Ovary (tissue), 10 donors: ENCODE measurements at places on chromosomes 7 and 10.

DNA sequence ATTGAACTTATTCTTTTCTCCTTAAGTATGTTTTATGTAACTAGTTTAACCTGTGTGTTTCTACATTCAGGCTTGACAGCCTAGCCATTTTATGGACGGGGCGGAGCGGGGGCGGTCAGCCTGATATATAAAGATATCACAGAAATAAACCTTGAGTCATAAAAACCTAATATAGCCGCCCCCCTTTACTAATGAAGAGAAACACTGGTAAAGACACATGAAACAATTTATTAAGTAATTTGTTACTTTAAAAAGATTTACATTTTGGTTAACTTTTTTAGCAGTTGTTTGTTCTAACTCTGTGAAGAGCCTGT, 84.0 kb downstream of the MAPK8 start:
- no peak for DNase-seq

DNA sequence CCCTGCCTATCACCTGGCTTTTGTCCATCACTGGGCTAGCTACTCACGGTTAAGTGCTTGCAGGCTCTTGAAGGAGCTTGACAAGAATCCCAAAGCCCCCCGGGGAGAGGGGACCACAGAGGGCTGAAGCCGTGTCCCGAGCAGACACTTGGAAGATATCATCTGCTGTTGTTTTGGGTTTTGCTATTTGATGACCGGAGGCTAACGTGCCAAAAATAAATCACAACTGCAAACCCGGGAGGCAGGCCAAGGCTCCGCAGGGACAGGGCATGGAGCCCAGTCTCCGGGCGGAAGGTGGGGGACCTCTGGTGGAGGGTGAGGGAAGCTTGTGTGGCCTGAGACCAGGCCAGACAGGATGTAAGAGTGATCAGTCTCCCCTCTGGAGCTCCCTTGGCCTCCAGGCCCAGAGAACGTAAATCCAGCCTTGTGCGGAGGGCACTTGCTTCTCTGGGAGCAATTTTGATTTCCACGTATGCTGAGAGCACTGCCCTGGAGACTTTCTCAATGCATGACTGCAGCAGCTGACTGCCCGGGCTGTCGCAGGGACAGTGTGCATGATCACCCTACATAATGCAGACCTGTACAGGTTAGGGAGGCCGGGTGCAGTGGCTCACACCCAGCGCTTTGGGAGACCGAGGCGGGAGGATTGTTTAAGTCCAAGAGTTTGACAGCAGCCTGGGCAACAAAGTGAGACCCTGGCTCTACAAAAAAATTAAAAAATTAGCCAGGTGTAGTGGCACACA, at the start of gene PHKG1:
PHKG1 (minus strand) TSS at position 164 of the 743 bp plus-strand sequence. CDS start 4,011 bp downstream, outside the sequence.
- peak; percentile 79 for DNase-seq

DNA sequence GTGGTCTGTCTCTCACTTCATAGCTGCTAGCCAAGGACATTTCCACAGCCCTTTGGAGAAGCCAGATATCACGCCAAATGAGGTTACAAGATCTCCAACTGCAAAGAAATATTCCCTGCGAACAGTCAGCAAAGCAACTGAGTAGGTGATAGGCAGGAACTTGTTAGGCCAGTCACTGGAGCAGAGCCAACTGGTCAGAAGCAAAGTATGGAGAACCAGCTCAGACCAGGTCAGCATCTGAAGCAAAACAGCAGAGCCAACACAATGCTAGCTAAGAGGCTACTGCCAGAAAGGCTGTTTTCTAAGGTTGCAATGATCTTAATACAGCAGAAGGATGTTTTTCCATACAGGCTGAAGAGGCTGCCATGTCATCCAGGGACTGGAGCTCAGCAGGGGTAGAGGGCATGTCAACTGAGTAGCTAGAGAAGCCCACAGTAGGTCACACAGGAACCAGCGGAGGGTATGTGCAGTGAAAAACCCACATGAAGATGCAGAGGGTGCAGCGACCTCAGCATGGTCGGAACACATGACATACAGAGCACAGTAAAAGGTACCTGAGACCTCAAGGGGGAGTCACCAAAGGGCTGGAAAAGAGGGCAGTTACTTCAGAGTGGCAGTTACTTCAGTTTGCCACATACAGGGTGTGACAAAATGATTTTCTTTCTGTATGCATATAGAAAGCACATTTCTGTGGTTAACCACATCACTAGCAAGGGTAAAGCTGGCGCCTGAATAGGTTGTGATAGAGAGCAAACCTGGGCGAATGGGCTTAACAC, 8.9 kb downstream of the SEC31B start:
- no peak for DNase-seq

DNA sequence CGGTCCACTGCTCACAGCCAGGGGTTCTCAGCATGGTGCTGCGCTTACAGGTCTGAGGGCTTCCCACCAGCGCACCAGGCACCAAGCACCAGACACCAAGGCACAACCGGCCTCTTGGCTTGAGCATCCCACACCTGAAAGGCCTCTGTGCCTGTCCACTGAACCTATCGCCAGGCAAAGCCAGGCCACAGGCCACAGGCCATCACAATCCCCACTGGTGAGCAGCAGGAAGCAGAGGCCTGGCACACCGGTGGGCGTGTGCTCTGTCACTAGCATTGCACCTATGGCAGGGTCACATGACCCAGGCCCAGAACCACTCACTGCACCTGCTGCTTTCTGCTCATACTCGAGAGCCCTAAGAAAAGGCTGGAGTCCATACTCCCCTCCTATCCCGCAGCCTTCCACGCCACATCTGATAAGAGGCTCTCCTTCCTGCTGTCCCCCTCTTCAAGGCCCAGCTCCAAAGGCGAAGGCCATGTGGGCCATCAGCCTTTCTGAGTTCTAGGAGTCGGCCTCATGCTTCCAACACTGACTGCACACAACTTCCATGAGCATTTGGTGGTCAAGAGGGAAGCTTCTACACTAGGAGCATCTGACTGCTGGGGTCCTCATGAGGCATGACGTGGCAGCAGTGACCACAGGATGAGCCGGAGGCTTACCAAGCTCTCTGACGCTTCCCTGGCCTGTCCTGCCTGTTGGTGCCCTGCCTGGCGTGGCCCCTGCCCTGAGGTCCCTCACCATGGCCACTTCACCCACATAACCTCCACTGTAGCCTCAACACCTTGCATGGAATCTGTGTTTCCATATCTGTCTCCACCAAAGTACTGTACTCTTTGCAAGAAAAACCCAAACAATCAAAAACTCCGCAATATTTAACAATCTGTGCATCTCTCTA, 166.3 kb downstream of the TNS3 start:
- DNase-seq, result no peak

DNA sequence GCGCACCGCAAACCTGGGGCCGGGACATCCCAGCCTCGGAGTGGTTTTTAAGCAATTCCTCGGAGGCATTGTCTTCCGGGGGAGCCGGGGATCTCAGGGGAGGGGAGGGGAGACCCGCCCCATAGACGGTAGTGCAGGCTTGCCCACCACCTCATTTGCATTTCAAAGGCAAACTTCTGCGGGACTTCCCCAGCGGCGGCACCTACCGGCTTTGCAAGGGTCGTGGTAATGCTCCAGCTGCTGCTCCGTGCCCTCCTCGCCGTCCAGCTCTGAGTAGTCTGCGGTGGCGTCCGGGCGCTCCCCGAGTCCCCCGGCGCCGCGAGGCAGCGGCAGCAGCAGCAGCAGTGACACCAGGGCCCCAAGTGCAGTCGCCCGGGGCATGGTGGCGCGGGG, 425 bp downstream of the TLL2 start:
- DNase-seq, result no peak
